Hematopoietic multipotent progenitor cell treated with erythropoietin and hydrocortisone succinate and interleukin-3 and kit ligand, for 6 days (in vitro differentiated cells): ENCODE measurements at places on chromosomes 11 and 22.

DNA sequence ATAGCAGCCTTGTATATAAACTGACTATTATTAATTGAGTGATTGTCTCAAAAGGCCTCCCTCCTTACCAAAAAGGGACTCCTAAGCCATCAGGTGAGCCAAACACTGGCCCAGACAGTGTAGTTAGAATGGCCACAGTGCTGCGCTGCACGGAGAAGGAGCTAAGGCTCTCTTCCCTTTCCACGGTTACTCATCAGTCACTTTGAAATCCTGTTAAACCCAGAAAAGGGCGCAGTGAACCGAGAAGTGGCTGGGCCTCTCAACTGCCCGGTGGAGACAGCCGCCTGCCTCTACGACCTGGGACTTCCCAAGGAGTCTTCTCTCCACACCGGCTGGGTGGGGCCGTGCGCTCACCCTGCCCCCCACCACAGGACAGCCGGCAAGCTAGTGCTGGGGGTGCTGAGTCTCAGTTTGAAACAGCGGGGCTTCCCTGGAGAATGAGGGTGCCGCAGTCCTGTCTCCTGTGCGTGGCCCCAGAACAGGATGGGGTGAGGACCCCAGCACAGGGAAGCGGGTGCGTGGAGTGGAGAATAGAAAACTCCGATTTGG is 1.3 kb downstream of the MYH9 start:
- DNase-seq: peak; percentile 55

- no peak for DNase-seq
These were observed 4.8 kb upstream of the SUN2 start for GRCh38 chr22:38760477-38761201.

DNA sequence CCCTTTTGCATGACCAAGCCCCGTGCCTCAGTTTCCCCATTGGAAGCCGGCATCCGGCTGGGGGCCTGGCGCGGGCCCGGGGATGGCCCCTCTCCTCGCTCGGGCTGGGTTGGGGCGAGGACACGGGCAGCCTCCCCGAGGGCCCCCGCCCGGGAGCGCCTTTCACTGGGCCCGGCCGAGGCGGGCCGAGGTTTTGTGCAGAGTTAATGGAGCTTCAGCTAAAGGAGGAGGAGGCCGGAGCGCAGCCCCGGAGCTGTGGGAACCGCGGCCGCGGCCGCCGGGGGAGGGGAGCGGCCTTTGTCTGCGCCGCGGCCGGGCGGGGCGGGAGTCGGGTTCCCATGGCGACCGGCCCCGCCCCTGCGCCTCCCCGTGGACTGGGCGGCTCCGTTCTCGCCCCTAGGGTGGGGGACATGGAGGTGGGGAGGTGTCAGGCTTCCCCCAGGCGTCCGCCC is 1.4 kb upstream of the MAPK11 start:
- peak; percentile 83 for DNase-seq

DNA sequence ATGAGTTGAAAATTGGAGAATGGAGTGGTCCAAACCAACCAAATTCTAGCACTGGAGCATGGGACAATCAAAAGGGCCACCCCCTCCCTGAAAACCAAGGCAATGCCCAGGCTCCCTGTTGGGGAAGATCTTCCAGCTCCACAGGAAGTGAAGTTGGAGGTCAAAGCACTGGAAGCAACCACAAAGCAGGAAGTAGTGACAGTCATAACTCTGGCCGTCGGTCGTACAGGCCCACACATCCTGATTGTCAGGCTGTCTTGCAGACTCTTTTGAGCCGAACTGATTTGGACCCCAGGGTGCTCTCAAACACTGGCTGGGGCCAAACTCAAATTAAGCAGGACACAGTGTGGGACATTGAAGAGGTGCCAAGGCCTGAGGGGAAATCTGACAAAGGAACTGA is 80.5 kb upstream of the ADSL start:
- DNase-seq: peak; percentile 9

DNA sequence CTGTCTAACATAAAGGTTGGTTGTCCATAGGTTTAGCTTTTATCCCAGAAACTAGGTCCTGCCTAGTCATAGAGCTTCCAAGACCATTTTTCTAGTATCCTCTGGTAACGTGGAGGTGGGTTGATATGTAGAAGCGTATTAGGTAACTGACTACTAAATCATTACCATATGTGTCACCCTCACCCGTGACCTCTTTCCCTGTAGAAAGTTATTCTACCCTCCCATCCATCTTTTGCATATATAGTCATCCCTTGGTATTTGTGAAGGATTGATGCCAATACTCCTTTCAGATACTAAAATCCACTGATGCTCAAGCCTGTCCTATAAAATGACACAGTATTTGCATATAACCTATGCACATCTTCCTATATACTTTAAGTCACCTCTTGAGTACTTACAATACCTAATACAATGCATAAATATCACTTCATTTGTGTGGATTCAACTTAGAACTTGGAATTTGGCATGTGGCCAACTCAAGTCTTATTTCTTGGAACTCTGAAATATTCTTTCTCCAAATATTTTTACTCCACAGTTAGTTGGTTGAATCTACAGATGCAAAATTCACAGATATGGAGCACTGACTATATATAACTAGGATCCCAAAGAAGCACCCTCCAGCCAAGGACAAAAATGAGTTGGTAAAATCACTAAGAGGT is 497.0 kb upstream of the TENM4 start:
- DNase-seq: no peak

GRCh38 chr11:15698855-15699254 is 584.1 kb downstream of the INSC start:
- DNase-seq: no peak

DNA sequence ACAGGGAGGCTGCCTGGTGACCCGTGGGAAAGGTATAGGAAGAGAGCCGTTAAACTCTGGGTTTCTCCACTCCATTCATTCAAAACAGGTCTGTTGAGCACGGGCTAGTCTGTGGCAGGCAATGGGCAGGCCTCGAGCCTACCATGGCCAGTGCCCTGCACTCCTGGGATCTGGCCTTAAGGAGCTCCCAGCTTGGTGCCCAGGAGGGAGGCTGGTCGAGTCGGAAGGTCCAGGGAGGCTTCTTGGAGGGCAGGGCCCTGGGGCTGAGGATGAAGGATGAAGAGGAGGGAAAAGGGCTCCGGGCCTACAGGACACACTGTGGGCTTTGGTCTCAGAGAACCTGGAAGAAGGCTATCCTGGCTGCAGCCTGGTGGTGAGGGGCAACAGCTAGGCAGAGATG is 41.9 kb upstream of the MN1 start:
- no peak for DNase-seq

- no peak for DNase-seq
These were observed 82.7 kb upstream of the TMEM45B start for GRCh38 chr11:129732941-129733340.

DNA sequence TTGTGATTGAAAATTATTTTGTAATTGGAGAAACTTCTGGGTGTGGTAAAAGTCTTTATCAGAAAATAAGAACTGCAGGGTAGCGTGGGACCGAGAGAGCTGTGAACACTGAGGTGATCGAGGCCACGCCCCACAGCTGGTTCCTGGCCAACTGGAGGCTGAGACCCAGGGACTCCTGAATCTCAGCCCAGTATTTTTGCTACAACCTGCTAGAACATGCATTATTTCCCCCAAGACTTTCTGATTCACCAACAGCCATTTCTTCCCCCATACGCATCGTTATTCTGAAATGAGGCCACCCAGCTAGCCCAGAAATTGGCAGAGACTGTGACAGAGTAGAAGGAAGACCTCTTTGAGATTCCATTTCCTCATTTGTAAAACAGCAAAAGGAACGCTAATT is 3.4 kb upstream of the FGF19 start:
- peak; percentile 28 for DNase-seq

- DNase-seq: no peak
These were observed 353.1 kb downstream of the METTL15 start for GRCh38 chr11:28461338-28461737.

GRCh38 chr11:60954421-60954820 is 2.4 kb upstream of the SLC15A3 start:
- no peak for DNase-seq

DNA sequence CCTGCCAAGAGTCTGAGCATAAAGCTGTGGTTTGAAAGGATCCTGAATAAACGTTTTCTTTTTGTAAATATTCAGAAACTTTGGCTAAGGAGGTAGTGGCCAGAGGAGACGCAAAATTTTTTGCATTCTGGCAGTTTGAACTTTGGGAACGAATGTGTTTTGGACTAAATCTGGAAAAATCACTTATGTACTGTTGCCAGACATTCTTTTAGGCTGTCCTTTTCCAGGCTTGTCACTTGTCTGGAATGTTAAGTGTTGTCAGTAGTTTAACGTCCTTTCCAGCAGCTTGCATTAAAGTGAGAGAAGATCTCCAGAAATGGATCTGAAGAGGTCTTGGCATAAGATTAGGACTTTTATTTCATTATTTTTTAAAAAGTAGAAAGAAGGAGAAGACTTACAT is 18.5 kb downstream of the SPECC1L start:
- no peak for DNase-seq

GRCh38 chr11:113668255-113668654 is 37.9 kb downstream of the TMPRSS5 start:
- no peak for DNase-seq
